ENCODE measurements at places on chromosomes 7 and 10.

DNA sequence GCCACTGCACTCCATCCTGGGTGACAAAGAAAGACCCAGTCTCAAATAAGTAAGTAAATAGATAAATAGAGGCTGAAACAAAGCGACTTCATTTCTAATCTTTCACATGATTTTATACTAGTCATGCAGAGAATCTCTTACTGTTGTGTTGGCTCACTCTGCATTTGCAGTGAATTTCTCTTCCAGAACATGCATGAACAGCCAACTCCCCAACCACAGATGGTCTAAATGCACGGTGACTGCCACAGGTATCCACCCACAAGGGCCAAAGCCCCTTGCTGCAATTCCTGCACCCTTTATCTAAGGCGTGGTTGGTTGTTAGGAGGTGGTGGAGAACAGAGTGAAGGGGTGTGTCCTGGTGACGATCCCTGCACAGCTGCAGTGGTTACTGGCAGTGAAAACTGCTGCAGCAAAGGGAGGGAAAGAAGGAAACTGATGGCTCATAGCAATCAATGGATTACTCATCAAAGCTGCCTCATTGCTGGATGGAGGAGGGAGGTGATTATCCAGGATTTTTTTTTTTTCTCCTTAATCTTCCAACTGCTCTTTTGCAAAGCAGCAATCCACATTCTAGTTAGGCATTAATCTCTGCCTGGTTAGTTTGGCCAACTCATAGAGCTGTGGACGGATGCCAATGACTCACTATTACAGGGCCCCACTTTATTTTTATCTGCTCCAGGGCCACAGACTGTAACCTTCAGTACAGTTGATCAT, 50.6 kb downstream of the PRTFDC1 start:
- peak; percentile 94 for DNase-seq

DNA sequence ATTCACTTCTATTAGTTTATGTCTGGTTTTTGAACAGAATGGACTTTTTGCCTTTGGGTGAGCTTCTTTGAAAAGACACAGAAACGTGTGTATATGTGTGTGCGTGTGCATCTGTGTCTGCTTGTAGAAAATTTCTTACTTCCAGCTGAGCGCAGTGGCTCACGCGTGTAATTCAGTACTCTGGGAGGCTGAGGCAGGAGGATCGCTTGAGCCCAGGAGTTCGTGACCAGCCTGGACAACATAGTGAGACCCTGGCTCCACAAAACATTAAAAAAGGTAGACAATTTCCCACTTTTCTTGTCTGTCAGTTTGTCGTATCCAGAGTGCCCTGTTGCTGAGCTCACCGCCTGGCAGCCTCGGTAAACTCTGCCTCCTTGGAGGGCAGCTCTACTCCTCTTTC, 25.4 kb downstream of the PPP2R2D start:
- no peak for DNase-seq

GRCh38 chr10:87864496-87865059, 1.2 kb downstream of the PTEN start:
- DNase-seq, result peak; percentile 31

DNA sequence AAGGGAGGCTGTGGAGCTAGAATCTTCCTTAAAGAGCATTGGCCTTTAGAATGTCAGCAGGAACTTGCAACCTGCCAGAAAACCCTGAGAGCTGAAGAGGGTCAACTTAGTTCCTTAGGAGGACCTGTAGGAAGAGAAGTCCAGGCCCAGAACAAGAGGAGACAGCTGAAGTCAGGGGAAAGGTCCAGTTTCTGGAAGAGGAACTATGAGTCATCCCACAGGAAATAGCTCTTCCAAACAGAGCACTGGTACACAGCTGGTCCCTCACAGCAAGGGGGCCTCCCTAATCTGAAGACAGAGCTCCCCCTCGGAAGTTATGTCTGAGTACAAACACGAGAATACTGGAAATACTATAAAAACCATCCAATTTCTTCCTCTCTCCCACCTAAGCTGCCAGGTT, 98.9 kb downstream of the HERPUD2 start:
- DNase-seq, result peak; percentile 47

DNA sequence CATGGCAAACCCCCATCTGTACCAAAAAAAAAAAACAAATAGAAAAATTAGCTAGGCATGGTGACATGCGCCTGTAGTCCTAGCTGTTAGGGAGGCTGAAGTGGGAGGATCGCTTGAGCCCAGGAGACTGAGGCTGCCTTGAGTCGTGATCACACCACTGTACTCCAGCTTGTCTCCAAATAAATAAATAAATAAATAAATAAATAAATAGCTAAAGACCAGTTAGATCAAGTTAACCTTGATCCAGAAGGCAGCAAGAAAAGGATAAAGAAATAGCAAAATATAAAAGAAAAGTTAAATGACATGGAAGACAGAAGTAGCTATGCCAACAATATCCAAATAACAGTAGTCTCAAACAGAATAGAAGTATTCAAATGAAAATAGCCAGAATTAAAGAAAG, 132.2 kb upstream of the SH2B2 start:
- no peak for DNase-seq

DNA sequence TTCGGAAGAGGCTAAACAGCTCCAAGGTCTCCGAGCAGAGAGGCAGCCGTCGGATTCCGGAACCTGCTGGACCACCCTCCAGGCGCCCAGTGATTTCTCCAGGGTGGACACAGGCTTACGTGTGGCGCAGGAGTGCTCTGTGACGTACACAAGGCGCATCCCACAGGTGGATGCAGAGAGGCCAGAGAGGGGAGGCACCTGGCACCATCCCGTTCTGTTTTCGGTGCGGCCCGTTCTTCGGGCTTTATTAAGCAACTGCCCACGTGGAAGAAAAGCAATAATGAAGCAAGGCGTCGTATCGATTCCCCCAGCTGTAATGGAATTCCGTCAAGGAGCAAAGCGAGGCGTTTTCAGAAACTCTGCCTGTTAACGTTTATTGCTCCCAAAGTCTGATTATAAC, 163.6 kb downstream of the PTPRN2 start:
- no peak for DNase-seq

DNA sequence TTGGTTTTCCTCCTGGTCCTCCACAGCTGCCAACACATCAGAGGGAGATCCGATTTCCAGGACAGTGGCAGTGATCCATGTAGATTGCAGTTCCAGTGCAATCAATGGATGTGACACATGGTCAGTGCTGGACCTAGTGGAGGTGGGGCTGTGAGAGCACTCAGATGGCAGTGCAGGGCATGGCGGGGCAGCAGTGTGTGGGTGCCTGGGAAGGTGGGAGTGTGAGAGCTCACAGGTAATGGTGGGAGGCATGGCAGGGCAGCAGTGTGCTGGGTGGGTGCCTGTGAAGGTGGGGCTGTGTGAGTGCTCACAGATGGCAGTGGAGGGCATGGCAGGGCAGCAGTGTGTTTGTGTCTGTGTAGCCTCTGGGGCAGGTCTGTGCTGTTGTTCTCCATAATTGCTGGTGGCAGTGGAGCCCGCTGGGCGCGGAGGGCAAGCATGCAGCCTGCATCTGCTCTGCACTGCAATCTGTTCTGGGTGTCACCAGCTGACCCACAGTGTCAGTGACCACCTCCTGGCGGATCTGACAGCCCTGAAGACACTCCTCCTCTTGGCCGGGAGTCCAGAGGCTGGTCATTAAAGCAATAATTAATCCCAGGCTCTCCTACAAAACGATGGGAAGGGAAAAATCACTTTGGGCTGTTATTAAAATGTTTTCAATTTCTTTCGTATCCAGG, 8.6 kb upstream of the ADARB2 start:
- DNase-seq, result no peak

DNA sequence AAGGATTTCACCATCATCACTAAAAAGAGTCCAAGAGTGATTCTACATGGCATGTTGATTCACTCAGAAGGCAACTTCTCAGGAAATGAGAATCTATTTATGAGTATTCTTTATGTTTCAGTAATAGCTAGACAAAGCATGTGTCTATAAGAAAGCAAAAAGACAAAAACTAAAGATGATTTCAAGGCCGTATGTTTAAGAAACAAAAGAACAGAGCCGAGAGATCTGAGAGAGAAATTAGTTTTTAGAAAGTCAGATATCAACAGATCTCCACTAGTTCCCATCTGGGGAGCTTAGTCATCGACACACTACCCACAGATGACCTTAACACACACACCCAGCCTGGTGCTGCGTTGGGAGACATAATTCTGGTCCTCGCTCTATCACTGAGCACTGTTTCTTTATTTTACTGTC, 21.0 kb downstream of the PIP4K2A start:
- peak; percentile 43 for DNase-seq

- peak; percentile 3 for DNase-seq
These were observed 969 bp downstream of the SLC35G1 start for GRCh38 chr10:93894516-93895378.

GRCh38 chr10:70541736-70542564, 60.6 kb downstream of the PRF1 start:
- no peak for DNase-seq

DNA sequence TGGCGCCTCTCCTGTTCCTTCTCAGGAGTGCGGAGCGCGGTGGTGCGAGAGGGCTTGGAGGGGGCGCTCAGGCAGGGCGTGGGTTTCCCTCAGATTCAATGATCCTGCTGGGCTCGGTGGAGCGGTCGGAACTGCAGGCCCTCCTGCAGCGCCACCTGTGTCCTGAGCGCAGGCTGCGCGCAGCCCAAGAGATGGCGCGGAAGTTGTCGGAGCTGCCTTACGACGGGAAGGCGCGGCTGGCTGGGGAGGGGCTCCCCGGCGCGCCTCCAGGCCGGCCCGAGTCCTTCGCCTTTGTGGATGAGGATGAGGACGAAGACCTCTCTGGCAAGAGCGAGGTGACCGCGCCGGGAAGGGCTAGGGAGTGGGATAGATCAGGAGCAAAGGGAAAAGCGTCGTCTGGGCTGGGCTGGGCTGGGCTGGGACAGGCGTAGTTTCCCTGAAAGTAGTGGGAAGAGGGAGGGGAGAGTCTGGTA, 17.0 kb downstream of the FAM131B start:
- peak; percentile 19 for DNase-seq

DNA sequence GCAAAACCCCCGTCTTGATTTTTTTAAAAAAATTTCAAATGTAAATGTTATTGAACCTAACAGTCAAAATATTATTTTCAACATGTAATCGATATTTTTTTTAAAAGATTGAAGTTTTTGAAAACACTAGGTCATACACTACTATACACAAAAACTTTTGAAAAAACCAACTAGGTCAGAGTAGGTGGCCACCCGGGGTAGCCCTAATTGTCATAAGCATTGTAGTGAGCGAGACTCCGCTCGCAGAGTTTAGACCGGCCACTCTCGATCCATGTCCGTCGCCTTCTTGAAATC, 417 bp downstream of the RFC2 start:
- no peak for DNase-seq

DNA sequence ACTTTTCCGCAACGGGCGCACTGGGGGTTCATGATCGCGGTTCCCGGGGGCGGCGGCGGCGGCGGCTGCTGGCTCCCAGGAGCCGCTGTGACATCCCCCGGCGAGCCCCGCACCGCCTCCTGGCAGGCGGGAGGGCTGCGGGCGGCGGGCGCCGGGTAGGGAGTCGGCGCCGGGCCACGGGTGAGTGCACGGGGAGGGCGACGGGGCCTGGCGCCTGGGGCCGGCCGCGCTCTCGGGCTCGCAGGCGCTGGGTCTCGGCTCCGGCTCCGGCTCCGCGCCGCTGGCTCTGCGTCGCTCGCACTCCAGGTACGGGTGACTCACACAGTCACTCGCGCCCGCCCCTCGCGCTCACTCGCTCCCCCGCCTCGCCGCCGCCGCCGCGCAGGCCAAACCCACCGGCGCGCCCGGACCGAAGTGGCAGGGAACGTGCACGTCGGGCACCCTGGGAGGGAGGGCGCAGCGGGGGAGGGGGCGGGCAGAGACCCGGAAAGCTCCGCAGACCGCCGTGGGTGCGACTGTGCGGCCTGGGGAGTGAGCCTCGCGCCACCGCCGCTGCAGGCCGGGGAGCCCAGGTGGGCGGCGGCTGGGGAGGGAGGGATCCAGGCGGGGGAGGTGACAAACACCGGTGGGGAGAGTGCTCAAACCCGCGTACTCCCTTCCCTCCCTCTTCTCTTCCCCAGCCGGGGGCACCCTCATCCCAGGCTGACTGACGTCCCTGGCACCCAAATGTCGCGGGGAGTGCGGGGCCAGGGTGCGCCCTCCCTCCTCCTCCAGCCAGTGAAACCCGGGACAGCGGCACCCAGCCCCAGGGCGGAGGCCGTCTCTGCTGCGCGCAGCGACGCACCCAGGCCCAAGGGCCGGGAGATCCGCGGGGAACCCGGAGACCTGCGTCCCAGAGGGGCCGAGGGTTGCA, 276.9 kb upstream of the NEBL start:
- peak; percentile 17 for DNase-seq

DNA sequence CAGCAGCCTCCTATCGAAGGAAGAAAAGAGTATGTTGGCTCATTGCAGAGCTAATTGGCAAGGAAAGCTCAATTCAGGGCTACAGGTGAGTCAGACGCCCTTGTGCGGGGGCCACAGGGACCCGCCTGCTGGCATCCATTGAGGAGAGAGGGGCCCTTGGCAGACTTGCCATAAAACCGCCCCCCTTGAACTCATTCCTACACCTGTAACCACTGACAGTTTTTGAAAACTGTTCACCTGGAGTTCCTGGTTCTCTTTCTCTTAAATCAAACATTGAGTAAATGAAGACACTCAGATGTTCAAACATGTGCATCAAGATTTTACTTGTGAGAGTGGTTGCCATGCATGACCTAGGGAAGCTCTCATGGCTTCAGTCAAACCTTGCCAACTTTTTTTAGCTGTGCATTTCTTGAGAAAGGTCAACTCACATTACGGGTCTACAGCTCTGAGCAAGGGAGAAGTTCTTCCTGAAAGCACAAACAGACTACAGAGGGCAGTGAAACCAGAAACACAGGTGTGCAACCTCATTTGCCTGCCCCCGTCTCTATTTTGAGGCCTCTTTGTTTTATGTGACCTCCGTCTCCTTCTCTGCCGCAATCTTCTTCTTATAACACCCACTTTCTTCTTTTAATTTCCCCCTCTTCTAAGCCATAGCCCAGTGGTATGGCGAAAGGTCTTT, 87.8 kb downstream of the TBXAS1 start:
- no peak for DNase-seq

DNA sequence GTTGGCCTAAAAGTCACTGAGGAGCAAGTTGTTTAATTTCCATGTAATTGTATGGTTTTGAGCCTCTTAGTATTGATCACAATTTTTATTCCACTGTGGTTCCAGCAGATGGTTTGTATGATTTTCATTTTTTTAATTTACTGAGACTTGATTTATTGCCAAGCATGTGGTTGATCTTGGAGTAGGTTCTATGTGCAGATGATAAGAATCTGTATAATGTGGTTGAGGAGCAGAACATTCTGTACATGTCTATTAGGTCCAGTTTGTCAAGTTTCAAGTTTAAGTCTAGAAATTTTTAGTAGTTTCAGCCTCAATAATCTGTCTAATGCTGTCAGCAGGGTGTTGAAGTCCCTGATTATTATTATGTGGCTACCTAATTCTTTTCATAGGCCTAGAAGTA, 22.7 kb upstream of the ZWINT start:
- no peak for DNase-seq

DNA sequence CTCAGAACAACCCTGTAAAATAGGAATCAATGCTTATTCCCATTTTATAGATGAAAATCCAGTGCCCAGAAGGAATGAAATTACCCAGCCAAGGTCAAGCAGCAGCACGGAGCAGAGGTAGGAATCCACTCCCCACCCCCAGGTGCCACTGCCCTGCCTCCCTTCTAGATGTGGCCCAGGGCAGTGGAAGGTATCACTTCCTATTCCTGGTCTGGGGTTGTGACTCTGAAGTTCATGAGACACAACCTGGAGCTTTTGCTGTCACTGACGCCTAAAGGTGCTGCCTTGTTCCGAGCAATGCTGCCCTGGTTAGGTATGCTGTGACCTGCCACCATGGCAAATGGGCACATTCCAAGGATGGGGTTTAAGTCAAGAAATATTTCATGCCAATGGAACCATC, 53.6 kb downstream of the PIK3AP1 start:
- DNase-seq, result no peak

Measured in fibroblast of skin of back (primary cell).